Small intestine (tissue), 16 donors: ENCODE measurements at places on chromosomes 5 and 9. TPM values are rescaled to one million over a fixed set of nuclear protein-coding genes. Genes with fewer than 3 reads are reported as not detected.

Gene FBXW5
- polyA plus RNA-seq: 96.1 TPM

Gene GFPT2
- polyA plus RNA-seq: 1.1 TPM

Gene ABCA1
- polyA plus RNA-seq: 7.1 TPM

Gene PHYKPL
- 115 TPM for polyA plus RNA-seq

Gene BARHL1
- not detected for polyA plus RNA-seq

Gene C5orf15
- polyA plus RNA-seq: 71.2 TPM
